ENCODE measurements at places on chromosomes 6 and 20.

- DNase-seq = no peak
Measured at GRCh38 chr6:17470202-17470937, 77.0 kb downstream of the CAP2 start.

DNA sequence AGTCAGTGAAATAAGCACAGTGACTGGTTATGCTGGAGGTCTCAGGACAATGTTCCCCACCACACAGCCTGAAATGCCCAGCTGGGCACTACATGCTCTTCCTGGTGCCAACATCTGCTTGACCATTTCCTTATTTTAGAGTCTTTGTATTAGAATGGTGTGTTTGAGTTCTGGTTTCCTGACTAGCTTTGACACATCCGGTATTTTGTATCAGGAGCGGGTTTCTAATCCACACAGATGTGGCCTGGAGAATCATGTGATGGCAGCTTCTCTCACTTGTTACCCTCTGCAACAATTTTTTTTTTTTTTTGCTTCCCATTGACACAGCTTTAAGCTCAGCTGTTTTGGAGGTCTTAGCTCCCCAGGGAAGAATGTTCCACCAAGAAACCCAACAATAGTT, 164.5 kb upstream of the CST7 start:
- no peak for DNase-seq

DNA sequence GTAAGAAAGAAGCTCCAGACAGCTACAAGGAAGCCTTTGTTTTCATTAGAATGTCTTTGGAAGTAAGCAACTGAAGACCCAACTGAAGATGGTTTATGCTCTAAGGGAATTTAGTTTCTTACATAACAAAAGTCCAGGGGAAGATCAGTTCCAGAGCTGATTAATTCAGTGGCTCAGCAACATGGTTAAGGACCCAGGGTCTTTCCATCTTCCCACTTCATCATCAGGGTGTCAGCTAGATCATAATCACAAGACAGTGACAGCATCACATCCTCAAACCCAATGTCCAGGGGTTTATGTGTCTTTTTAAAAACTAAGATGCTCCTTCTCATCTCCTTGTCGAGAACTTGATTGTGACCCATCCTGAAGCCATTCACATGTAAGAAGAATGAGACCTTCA, 119.7 kb upstream of the PRDM1 start:
- no peak for DNase-seq

GRCh38 chr6:19603721-19604120, 233.4 kb upstream of the ID4 start:
- no peak for DNase-seq

DNA sequence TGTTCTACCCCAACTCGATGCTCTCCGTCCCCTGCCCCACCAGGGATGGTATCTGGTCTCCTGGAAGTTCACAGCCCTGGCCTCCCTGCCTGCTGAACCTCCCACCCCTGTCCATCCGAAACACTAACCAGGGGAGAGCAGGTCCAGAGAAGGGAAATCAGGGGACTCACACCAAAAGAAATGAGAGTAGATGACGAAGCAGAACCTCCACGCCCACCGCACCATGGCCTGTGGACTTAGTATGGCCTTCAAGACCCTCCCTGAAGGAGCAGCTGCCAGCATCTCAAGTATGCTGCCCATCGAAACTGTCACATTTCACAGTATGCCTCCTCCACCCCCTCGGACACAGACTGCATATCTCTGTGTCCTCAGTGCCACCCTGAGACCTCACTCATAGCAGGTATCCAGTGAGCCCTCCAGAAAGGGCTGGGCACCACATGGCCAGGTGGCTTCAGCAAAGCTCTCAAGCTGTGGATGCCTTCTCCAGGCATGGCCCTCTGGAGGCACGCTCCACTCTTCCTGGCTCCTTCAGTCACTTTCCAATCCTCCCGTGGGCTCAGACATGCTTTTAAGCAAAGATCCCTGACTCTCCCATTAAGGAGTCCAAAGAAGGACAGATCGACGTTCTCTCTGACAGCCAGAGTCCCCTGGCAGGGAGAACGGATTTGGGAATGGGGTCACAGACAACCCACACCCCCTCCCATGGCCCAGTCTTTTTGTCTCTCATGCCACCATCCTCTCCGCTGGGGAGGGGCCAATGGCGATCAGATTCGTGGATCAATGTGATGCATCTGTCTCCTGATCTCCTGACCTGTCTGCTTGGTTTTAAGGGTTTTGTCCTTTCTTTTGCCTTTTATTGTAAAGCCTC, 158.4 kb downstream of the ANKRD60 start:
- DNase-seq = peak; percentile 10
